ENCODE measurements at places on chromosomes 13 and 19.
A peak's percentile ranks its signal among the peaks of the same experiment; 100 is the strongest.

- no peak for DNase-seq
Observed at GRCh38 chr19:43622070-43622469, 2.6 kb upstream of the ZNF428 start.

DNA sequence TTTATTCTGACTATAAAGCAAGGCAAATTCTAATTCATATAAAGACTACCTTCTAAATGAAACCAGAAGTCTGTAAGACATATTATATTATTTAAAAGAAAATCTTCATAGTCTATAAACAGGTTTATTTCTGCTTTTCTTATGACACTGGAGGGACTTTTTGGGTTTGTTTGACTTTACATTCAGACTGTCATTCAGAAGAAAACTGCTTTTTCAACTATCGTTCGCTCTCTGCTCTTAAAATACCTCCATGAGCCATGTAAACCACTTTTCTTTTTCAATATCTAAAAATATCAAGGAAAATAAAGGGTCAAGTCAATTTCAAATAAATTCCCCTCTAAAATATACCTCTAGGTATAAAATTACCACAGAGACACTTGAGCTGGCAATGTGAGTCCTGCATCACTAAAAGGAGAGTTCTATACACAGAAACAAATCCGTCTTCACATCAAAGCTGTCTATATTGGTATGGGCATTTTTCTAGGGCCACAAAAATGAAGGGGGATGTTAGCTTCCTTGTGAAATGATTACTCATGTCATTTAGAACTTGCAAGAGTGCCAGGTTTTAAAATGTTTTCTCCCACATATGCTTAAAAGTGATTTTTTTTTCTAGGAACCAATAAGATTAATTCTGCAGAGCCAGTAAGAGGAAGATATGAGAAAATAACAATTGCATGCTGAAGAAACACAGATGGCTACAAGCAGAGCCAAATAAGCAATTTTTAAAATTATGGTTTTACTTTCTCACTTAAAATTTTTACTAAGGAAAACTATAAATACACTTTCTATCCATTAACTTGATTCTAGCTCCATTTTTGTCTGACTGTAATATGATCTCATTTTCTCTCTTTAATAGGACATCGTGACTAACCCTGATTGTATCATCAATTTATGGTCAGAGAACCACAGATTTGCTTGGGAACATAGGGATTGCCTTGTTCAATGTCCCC is 181.8 kb downstream of the TBC1D4 start:
- DNase-seq: no peak

DNA sequence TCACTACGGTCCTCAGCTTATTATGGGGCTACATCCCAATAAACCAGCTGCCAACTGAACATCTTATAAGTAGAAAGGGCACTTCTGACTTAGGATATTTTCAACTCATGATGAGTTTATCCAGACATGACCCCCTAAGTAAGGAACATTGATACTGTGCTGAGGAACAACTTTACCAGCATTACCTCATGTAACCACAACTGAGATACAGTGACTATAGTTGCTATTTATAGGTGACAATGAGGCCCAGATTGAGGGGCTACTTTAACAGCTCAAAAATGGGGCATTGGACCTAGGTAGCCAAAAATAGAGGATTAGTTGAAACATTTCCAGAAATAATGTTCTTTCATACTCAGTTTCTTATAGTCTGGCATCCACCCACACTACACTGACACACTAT is 26.8 kb downstream of the SKA3 start:
- DNase-seq: no peak

- no peak for DNase-seq
Observed at GRCh38 chr13:60066226-60066625, 97.5 kb downstream of the DIAPH3 start.

- DNase-seq: peak; percentile 75
Observed at GRCh38 chr19:38319421-38320258, at the start of gene KCNK6. TSS of gene KCNK6 (plus strand) at chr19:38319845. CDS start at chr19:38319951, 106 bp downstream.

- DNase-seq: peak; percentile 72
Observed at GRCh38 chr19:45558399-45558878, 26.2 kb downstream of the OPA3 start.

DNA sequence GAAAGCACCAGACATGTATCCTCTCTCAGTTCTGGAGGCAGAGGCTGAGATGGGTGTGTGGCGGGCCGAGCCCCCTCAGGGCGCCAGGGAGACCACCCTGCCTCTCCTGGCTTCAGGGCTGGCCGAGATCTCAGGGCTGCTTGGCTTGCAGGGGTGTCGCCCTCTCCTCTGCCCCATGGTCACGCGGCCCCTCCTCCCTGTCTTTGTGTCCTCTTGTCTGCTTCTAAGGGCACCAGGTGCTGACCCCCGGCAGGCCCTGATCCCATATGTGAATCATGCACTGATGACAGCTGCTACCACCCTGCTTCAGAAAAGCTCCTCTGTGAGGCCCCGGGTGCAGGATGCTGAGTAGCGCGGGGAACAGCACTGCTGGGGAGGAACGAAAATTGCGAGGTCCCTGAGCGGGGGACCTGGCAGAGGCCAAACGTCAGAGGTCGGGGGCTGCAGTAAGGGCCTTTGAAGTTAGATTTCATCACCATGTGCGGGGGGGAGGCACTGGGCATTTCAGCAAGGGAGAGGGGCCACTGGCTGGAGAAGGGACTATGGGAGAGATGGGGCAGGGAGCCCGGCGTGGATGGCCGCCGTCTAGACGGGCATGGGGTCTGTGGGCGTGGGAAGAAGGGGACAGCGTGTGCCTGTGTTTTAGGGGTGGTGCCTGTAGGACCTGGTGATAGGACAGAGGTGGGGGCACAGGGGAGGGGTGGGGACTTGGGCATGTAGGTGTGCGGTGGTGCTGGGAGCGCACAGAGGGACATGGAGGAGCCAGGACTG is 125.2 kb downstream of the KDM4B start:
- DNase-seq: no peak

- no peak for DNase-seq
Observed at GRCh38 chr13:22698467-22698866, 482.3 kb upstream of the SGCG start.

DNA sequence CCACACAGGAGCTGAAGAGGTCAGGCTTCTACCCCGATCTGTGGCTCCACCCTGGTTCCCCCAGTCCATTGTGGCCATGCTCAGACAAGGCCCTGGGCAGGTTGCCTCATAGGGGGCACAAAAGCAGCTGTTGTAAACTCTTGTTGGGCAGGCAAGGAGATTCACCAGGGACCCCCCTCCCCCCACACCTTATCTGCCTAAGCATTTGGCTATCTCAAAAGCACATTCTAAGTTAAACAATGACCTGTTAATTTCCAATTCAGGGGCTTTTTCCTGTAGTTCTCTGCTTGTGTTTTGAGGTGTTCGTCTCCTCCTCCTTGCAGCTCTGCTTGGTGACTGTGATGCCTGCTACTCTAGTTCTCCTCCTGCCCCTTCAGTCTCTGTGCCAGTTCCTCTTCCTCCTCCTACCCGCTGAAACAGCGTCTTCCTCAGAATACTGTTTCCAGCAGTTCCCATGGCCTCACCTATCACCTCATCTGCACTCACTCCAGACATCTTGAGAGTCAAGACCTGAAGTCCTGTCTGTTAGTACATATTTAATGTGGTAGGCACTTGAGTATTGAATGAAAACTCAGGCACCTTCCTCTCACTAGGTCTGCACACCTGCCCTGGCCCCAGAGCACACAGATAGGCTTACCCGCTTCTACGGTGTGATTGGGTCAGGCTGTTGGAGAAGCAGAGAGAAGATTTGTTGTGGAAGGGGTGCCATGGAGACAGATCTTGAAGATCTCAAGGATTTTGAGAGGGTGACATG is 31.7 kb downstream of the SPATA13 start:
- DNase-seq: no peak

DNA sequence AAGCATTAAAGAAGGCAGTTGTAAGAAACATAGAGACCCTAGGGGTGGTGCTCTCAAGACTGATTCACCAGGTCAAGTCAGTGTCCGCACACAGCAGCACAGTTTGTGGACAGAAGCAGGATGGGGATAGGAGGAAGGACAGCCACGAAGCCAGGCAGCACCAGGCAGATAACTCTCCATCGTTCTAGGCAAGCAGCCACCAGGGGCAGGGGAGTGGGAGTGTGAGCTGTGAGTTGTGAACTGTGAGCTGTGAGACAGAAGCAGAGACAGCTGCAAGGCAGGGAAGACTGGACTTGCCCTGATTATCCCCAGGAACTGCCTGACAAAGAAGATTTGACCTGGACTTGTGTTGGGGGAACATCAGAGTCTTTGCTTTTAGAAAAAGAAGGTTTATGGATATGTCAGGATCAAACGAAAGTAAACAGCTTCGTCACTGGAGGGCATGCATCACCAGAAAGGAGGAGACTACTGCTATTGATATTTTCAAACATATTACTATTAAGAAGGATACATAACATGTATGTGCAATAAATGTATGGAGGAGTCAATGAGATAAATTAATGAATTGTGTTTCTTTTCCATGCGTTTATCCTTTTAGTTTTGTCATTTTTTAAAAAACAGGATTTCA is 286.1 kb downstream of the IRS2 start:
- no peak for DNase-seq

GRCh38 chr19:5264453-5264852 is 76.2 kb downstream of the PTPRS start:
- no peak for DNase-seq

GRCh38 chr13:67303661-67304333 is 73.7 kb upstream of the PCDH9 start:
- DNase-seq: no peak

- no peak for DNase-seq
Observed at GRCh38 chr13:45925151-45925550, 73.6 kb upstream of the SIAH3 start.

- no peak for DNase-seq
Observed at GRCh38 chr19:34308381-34309367, 54.3 kb downstream of the GARRE1 start.

DNA sequence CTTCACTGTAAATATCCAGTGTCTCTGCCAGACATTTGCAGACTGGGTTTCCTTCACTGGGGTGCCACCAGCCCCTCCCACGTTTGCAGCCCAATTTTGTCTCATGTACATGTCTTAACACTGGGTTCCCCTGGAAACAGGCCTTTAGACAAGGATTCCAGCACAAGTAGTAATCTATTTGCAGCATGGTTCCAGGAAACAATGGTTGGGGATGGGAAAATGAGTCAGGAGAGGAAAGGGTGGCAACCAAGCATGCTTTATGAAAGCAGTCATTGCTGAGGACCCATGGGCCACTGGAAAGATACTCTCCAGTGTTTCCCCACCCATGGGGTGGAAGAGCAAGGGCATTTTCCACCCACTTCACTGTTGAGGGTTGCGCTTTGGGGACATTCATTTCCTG is 53.6 kb upstream of the FARP1 start:
- no peak for DNase-seq

DNA sequence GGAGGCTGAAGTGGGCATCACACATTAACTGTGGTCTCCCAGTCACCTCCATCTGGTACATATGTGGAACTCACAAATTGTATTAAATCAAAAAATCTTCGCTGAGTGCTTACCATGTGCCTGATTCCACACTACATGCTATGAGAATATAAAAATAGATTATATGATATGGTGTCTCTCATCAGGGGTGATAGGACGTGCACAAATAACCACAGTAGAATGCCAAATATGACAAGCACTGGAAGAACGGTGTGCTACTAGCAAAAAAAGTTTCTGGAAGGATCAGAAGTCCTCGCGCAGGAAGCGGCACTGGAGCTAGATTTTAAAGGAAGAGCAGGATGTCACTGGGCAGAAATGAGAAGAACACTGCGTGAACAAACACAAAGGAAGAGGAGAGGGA is 62.3 kb downstream of the TBC1D4 start:
- no peak for DNase-seq

DNA sequence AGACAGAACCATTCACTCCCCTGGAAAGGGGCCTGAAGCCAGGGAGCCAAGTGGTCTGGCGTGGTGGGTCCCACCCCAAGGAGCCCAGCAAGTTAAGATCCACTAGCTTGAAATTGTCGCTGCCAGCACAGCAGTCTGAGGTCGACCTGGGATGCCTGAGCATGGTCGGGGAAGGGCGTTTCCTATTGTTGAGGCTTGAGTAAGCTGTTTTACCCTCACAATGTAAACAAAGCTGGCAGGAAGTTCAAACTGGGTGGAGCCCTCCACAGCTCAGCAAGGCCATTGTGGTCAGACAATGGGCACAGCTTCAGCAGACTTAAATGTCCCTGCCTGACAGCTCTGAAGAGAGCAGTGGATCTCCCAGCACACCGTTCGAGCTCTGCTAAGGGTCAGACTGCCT is 195.6 kb upstream of the DACH1 start:
- no peak for DNase-seq

DNA sequence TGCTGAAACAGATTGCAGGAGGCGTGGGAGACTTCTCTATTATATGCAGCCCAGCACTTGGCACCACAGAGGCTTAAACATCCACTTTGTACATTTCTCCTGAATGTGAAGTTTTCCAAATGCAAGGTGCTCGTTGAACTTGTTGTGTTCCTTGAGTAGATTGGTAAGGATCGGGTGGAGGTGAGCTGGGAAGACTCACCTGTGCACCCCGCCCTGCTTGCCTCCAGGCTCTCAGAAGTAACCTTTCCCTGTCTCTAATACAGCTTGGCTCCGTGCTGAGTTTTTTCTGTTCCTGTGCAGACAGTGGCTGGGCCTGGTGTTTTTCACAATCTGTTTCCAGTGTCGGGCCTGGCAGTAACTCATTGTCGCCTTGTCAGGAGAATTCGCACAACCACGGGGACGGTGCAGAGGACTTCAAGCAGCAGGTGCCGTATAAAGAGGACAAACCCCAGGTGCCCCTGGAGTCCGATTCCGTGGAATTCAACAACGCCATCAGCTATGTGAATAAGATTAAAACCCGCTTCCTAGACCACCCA is 12.3 kb downstream of the SIN3B start:
- DNase-seq: no peak

DNA sequence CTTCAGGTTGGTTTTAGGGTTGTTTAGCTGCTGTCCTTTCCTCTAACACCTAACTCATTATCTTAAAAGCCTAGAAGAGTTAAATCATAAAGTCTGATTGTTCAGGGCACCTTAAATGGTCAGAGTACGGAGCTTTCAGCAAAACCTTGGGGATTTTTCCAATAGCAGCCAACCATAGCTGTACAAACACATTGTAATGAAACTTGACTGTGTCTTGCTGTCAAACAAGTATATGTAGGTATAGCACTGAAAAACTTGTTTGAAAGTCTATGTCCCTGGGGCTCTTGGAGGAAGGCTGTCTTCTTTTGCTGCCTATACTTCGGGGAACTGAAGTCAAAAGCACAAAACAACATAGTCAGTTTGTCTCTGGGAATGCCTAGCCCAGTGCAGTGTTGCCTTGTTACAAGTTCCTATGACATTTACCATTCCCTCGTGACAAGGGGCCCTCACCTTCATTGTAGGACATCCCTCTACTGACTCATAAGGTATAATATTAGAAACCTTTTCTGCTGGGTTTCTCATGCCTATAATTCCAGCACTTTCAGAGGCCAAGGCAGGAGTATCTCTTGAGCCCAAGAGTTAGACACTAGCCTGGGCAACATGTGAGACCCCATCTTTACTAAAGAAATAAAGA is 474.5 kb upstream of the NBEA start:
- no peak for DNase-seq
